GF-D8 (cell line): ENCODE measurements at places on chromosomes 16 and 17.

DNA sequence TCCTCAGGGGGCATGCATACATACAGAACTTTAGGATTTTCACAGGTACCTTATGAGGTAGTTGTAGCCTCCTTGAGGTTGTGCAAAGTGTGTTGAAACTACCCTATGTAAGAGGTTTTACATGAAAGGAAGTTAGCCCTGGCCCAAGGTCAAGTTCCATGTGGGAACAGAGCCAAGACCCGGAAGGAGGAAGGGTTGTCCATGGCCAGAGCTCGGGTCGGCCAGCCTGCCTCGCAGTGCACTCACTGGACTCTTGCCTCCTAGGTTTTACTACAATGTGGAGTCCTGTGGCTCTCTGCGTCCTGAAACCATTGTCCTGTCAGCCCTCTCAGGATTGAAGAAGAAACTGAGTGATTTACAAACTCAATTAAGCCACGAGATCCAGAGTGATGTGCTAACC, 8.2 kb downstream of the POLR2C start:
- DNase-seq, result no peak

- DNase-seq, result no peak
These were observed 46.3 kb downstream of the RMI2 start for GRCh38 chr16:11391576-11391975.

DNA sequence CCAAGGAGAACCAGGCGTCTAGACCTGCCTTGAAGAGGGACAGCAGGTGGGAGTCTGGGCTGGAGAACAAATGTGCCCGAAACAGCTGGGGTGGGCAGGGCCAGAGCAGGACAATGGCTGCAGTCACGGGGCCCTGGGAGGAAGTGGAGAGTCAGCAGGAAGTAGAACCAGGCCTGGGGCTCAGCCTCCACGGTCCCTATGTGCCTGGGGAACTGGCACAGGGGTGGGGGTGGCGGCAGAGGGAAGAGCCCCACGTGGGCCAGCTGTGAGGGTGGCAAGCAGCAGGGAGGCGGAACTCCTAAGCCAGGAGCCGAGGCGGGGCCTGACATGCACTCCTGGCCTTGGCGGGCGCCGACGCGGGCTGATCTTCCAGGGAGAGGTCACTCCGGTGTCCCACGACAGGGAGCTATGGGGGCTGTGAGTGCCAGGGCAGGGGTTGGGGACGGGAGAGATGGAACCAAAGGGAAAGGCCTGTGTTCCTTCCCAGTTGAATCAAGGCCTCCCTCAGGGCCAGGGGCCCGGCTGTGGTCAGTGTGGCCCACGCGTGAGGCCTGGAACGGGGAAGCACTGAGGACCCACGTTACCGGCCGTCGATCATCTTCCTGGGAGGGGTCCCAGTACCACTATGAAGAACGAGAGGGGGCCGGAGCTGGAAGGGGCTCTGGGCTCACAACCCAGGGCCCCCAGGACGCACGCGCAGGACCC, 42.7 kb downstream of the TIMM22 start:
- no peak for DNase-seq

DNA sequence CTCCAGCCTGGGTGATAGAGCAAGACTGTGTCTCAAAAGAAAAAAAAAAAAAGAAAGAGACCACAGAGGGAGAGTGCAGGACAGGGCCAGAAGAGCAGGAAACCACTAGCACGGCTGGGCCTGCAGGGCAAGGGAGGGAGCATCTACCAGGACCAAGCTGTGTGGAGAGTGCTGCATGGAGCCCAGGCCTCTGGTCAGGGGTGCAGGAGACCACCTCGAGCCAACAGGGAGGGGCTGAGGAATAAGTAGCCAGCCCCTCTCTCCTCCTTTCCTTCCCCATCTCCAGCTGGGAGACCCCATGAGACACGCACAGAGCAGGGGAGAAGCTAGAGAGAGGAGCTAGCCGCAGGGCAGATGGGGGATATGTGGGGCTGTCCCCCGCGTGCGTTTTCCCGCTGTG, 67.0 kb upstream of the DNAH17 start:
- no peak for DNase-seq

GRCh38 chr16:23280483-23280967, 21.6 kb upstream of the SCNN1B start:
- DNase-seq, result no peak

DNA sequence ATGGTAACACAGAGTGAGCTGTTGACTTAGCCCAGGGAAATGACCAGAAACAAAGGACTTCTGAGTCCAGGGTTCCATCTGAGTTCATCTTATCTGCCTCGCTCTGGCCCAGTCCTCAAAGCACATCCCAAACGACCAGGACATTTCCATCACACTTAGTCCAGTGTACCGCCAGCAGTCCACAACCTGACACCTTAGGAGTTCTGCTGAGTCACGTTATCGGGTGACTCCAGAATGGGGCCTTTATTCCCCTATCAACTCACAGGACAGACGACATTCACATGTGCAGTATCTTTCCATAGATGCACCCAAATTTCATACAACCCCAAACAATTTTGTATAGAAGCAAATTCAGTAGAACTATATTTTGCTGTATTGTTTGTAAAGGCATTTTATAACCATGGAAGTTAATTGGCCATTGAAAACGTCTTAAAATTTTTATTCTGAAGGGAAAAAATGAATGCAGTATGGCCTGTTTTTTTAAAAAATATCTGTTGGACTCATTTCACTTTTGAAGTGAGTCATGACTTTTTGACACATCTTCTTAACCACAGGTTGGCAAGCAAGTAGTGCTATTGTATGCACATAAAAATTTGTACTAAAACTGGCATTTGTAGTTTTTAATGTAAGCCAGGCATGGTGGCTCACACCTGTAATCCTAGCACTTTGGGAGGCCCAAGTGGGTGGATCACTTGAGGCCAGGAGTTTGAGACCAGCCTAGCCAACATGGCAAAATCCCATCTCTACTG, 46.3 kb downstream of the ZNF18 start:
- DNase-seq, result no peak

DNA sequence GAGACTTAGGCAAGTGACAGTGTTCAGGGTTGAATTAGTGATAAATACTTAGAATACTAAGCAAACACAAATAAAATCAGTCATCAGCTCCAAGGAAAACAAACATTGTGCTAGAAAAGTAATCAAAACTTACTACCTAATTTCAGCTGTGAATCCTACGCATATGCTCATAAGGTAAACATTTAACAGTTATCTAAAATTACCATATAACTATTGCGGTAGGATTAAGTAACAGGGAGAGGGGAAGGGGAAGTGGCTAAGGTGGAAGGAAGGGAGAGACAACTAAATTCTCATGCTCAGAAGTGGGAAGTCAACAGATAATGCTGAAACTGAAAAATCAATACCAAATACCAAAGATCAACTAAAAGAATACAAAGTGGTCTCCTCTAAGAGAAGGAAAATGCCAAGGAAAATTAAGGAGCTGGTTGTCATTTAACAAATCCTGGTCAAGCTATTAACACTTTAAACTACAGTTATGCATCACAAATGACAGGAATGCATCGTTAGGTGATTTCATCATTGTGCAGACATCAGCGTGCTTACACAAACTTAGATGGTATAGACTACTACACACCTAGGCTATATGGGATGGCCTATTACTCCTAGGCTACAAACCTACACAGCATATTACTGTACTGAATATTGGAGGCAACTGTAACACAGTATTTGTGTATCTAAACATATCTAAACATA, 20.0 kb downstream of the USP32 start:
- peak; percentile 76 for DNase-seq

- DNase-seq, result peak; percentile 88
These were observed 25.1 kb upstream of the FOXK2 start for GRCh38 chr17:82494236-82495055.

- no peak for DNase-seq
These were observed 19.8 kb downstream of the FBRS start for GRCh38 chr16:30677931-30678585.

- peak; percentile 9 for DNase-seq
These were observed 122.1 kb downstream of the SKAP1 start for GRCh38 chr17:48307814-48308411.

- DNase-seq, result no peak
These were observed 4.0 kb upstream of the RAB11FIP4 start for GRCh38 chr17:31387438-31387837.

DNA sequence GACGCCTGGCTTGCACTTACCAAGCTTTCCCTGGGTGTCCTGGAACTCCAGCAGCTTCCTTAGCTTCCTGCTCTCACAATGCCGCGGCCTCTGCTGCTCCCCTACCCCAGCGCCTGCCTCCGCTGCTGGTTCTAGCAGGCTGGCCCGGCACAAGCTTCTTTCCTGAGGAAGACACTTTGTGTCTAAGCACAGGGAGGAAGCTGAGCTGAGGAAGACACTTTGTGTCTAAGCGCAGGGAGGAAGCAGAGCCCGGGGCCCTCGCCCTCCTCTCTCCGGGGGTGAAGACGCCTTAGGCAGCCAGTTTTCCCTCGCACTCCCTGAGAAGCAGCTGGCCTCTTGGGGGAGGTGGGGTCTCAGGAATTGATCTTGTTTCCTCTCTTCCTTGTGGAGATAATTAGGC, 64.9 kb downstream of the PLD6 start:
- no peak for DNase-seq

DNA sequence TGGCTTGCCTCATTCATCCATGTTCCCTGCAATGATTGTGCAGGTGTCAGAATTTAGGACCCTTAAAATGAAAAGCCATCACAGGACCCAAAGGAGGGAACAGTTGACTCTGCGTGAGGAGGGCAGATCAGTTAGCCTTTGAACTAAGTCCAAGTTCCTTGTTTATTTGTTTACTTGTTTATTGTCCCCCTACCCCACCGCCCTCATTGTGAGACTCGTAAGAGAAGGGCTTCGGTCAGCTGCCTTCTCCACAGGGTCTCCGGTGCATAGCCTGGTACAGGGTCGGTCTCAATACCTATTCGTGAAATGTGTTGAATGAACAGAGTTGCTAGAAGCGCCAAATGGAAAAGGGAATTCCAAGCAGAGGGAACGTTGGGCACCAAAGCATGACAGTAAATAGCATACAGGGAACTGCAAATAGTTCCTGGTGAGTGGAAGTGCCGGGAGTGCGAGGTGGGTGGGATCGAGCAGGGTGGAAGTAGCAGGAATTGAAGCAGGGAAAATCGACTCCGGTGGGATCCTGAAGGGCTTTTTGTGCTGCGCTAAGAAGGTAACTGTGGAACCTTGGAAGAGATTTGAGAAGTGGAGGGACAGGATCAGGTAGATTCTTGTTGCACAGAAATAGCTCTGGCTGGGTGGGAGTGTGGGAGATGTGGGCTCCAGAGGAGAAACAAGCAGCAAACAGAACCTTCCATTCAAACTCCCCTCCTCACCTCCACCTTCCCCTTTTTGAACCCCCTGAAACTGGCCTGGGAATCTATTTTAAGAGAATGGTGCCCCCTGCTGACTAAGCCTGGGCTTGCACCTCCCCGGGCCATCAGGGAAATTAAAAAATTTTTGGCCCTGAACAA, 12.7 kb downstream of the SLC35B1 start:
- no peak for DNase-seq

GRCh38 chr16:50400967-50401348, 32.2 kb upstream of the BRD7 start:
- DNase-seq, result no peak

DNA sequence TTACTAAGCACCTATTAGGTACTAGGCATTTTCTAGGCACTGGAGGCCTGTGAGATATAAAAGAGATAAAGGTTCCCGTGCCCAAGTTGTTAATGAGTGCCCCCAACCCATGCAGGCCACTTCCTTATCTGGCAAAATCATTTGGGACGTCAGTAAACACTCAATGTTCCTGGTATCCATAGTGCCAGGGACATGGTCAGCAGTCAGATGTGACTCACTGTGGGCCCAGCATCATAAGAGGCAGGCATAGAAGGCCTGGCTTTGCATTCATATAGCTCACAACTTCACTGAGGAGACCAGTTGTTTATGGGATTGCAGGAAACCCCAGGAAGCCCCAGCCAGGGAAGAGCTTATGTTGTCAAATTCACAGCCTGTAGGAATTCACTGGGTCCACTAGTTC, 81.1 kb downstream of the MRC2 start:
- DNase-seq, result no peak

GRCh38 chr17:2455956-2456355, 55.1 kb upstream of the MNT start:
- DNase-seq, result no peak

DNA sequence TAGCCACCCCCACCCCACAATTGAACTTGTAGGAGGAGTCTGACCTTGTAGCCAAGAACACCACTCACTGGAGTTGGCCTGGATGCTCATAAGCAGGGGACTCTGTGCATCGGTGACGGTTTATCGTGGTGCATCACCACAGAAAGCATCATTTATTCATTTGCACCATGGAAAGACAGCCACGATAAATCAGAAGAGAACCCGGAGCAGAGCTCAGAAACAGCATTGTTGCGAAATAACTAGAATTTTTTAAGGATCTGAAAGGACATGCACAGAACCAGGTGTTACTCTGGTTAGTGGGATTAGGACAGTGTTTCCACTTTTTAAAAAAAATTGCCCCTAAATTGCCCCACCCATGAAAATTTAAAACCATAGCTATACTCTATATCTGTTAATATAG, 44.4 kb upstream of the IRX6 start:
- no peak for DNase-seq

DNA sequence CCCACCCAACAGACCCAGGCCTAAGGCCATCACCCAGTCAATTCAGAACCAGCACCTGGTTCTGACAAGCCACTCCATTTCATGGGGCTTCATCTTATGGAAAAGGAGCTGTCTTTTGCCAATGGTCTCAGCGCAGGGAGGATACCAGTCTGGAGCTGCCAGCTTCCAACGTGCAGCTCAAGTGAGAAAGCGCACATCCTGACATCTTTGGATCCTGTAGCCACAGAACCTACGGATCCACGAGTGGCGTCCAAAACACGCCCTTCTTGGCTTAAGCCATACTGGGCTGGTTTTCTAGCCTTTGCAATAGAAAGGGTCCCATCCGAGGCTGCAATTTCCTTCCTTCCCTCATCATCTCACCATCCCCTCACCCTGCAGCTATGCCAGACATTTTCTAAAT, 101.8 kb downstream of the GAS7 start:
- no peak for DNase-seq

DNA sequence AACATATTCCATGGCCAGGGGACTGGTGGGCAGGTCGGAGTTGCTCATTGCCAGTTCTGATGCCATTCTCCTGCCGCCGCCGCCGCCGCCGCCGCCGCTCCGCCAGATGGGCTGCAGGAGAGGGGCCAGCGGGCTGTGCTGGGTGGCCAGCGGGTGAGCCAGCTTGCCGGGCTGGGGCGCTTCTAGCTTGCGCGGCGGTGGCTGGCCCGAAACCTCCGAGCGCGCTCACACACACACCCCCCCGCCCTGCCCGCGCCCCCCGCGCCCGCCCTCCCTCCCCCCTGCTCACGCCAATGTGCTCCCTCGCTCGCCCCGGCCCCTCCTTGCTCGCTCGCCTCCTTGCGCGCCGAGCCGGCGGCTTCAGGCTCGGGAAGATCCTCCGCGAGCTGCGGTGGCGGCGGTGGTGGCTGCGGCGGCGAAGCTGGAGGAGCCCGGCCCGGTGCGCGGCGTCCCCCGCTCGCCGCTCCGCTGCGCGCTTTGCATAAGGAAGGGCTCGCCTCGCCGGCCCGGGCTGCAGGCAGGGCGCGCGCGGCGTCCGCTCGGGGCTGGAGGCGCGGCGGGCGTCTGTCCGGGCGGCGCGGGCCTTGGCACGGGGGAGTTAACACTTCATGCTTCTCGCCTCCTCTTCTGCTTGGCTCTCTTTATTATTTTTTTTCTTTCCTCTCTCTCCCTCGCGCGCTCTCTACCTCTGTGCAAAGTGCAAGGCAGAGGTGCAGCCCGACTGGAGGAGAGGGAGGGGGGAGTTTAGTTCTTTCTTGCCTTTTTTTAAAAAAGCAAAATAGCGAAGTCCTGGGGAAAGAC, 500 bp downstream of the MAF start:
- DNase-seq, result no peak
